ENCODE measurements at places on chromosomes 2 and 18.

- DNase-seq, result peak; percentile 45
Measured at GRCh38 chr2:57598551-57598950, 448.1 kb upstream of the VRK2 start.

DNA sequence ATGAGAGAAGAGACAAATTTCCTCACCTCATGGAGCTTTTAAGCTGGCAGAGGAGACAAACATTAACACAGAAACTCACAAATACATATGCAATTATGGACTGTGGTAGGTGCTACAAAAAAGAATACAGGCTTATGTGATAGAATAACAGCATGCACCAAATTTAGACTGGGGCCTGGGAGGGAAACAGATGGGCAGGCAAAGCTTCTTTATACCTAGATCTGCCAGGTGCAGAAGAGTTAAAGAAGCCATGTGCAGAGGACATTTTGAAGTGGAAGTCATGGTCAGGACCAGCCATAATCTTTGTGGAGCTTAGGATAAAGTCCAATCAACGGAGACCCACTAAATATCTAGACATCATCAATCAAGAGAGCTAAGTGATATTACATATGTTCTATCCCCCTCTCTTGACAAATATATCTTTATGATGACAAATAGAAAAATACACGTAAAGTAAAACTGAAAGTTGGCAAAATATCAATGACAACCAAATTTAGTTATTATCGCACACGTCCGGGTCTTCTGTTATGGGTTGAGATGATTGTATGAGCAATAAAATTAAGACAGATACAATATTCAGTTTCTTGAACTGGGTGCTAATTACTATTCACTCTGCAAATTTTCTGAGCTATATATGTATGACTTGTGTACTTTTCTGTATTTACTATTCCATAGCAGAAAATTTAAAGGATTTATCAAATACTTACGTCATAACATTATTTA, 44.1 kb downstream of the CD28 start:
- DNase-seq, result no peak

GRCh38 chr2:43745457-43745856, 28.4 kb upstream of the DYNC2LI1 start:
- DNase-seq, result no peak

- no peak for DNase-seq
Measured at GRCh38 chr18:72492497-72492896, 51.6 kb downstream of the CBLN2 start.

GRCh38 chr18:44626807-44627206, 53.9 kb upstream of the SETBP1 start:
- DNase-seq, result no peak

DNA sequence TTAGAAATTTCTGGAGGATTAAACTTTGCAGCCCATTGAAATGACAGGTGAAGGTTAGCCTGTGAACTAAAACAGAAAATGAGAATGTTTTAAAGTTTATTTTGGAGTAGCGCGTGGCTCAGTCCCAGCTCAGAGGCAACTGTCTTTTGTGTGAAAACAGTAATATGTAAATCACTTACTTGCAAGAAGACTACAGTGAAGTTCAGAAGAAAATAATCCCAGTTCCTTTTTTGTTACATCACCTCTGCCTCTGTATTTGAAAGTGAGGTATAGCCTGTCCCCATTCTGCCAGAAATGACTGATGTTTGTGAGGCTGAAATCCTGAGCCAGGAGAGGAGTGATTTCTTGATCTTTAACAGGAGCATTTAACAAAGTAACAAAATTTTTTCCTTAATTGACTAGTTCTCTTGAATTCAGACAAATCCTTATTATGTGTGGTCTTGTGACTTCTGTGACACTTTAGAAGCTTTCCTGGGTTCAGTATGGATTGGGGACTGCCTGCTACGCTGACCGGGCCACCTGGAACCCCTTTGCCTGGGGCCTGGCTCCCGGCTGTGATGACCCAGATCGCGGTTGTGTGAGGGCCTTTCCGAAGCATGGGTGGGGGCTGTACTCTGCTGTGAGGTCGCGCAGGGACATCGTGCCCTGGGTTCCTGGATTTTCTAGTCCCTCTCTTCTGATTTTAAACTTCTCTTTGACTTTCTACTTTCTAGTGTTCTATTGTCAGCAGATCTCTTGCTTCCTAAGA, 24.3 kb downstream of the TRAPPC12 start:
- no peak for DNase-seq

DNA sequence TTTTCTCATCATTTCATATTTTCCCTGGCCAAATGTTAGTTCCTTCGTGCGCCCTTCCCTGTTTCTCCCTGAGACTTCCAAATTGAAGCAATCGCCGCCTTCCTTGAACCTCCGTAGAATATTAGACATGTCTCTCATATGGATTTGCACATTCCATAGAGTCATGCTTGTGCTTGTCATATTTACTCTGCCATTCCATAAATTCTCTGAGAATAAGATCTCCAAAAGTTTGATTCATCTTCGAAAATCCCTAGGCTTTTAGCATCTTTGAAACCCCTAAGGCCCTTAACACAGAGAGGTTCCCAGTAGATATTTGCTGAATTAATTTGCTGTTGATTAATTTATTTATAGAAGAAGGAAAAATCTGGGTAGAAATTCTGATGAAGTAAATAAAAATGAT, 202.2 kb upstream of the PIK3C3 start:
- no peak for DNase-seq

GRCh38 chr2:179252423-179252822, 12.2 kb downstream of the SESTD1 start:
- DNase-seq, result no peak

GRCh38 chr2:234593636-234594035, 96.8 kb upstream of the ARL4C start:
- DNase-seq, result no peak

GRCh38 chr2:9187620-9188214, 18.9 kb upstream of the ASAP2 start:
- DNase-seq, result no peak

DNA sequence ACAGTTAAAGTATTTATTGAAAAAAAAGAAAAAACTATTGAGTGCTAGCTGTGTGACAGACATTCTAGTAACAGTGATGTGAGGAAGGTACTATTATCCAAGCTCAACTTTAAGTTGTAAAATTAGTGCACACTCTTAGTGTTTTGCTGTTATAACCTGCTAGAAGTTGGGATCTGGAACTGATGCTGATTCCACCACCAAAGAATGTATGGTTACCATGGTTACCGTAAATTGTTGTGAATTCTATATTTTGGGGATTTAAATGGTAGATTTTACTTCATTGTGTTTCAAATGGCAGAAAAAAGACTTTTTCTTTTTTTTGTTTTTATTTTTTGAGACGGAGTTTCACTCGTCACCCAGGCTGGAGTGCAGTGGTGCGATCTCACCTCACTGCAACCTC, 5.3 kb downstream of the AGFG1 start:
- DNase-seq, result no peak

DNA sequence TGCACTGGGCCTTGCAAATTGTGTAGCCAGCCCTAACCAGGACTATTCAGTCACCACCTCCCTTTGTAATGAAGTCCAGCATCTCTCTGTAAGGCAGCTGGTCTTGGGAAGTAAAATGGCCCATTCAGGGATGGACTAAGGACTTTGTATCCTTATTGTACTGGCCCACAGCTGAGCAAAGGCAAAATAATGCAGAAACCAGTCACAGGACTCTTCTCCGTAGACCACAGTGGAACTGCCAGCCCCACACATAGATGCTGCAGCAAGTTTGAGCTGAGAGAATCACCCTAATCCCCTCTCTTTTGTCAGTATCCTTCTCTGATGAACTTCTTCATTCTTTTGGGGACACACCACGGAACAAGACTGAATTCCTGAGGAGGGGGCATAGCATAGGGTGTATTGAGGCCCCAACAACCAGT, 73.6 kb upstream of the RTN4 start:
- DNase-seq, result no peak

GRCh38 chr2:206701952-206702605, 16.1 kb downstream of the DYTN start:
- peak; percentile 21 for DNase-seq

GRCh38 chr2:6683516-6683915, 182.2 kb downstream of the CMPK2 start:
- no peak for DNase-seq

DNA sequence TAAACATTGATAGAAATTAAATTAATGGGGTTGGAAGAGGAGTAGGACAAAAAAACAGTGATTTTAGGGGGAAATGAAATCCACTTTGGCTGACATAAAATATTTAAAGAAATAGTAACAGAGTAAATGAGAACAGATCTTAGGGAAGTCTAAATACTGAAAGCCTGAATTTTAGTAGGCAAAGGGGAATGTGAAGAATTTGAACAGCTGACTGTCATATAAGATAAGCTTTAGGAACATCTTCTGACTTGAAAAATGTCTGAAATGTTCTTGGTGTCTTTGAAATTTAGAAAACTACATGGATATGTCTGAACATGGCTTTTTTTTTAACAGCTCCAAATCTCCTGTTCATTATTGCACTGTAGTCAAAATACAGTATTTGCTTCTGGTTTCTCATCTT, 150.3 kb downstream of the CALCRL start:
- DNase-seq, result no peak

- no peak for DNase-seq
Measured at GRCh38 chr2:146786396-146786795, 1058.4 kb upstream of the ACVR2A start.

GRCh38 chr2:38466876-38467767, 90.0 kb upstream of the ATL2 start:
- no peak for DNase-seq

DNA sequence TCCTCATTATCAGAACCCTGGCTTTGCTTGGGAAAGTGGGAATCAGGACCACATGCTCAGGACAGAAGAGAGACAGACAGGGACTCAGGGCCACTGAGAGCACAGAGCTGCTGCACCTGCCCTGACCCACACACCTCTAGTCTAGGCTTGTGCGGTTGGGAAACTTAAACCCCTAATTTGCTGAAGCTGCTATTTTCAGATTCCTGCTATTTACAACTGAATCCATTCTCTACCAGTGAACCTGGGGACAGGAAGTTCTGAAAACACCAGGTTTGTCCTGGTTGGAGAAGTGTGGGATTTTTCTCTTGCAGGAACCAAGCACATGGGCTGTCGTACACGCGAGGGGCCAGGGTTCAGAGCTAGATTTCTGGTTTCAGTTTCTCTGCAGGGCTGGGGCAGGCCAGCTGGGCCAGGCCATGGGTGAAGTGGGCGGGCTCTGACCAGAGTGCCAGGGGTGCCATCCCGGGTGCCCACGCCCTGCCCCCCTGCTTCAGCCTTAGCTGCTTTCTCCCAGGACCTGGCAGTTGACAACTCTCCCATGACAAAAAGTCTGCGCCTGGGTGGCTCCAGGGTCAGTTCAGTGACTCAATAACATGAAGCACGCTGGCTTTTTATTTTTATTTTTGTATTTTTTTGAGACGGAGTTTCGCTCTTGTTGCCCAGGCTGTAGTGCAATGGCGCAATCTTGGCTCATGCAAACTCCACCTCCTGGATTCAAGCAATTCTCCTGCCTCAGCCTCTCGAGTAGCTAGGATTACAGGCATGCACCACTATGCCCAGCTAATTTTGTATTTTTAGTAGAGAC, 51.3 kb upstream of the SLC1A4 start:
- DNase-seq, result no peak

DNA sequence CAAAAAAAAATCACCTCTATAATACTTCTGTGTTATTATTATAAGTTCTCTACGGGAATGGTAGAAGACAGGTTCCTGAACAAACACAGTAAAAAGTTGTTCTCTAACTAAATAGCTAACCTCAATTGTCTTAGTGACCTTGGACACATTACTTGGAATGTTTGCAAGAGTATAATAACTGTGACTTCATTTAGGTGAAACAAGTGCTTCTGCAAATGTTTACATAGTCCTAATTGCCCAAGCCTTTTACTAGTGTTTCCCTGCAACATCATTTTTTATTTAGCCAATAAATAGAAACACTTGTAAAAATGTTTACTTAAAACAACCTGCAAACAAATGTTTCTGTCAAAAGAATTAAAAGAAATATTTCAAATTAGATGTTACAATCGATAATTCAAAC, 9.9 kb downstream of the PLEKHM3 start:
- peak; percentile 15 for DNase-seq

GRCh38 chr2:21161832-21162614, 38.3 kb downstream of the TDRD15 start:
- DNase-seq, result no peak

GRCh38 chr18:61371111-61371510, 37.9 kb downstream of the CDH20 start:
- no peak for DNase-seq

- no peak for DNase-seq
Measured at GRCh38 chr18:76188097-76188496, 306.9 kb downstream of the ZNF516 start.

DNA sequence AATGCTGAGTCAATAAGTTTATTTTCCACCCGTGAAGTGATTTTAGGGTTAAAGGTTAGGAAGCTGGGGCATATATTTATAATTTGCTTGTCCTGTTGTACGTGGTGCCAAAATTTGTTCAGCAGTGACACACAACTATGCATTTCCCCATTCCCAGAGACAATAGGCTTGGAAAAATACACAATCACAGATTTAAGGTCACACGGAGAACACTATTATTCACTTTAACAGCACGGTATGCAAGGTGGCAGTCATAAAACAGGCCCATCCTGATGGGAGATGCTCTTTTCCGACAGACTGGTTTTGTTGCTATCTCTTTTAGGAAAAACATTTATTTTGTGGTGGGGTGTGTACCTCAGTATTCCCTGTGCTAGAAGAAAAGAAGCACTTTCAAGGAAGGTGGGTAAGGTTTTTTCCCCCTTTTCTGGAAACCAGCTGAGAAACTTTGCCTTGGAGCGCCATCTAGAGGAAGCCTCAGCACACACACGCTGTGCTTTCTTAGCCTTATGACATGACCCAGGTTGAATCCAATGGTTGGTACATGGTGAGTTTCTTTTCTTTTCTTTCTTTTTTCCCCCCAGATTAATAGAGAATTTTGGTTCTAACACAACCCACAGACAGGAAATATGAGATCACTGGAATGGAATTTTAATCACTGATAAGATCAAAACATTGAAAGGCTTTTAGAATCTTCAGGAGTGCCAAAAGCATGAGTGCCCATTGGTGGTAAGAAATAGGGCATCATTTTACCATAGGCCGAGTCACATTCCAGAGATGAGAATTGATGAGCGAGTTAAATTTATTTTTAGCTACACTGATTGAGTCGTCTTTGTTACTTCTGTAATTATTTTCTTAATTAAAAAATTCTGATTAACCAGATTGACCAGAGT, 332.1 kb downstream of the AGPS start:
- peak; percentile 50 for DNase-seq

DNA sequence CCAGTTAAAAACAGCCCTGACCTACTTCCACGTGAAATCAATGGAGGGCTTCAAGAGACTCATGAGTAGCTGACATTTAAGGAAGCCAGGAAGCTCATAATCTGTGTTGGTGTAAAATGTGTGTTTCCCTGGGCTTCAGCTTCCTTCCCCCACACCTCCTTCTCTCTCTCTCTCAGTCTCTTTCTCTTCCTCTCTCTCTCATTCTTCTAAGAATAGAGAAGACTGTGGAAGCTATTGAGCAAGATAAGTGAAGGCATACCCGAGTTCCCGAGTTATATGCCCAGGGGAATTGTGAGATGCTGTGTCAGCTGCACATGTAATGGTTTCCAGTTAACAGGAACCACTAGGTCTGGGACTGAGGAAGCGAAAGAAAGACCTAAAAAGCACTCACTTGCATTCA, 199.4 kb downstream of the NYAP2 start:
- no peak for DNase-seq
